Activated T-helper 17 cell treated with anti-CD3 and anti-CD28 coated beads, Interleukin-2, amount 50 U/mL, for 72 hours (primary cell): ENCODE measurements at places on chromosomes 12 and 14.

- H3K27ac ChIP-seq = no peak overlapping the region
- H3K4me1 ChIP-seq = no peaks in the 10 kb centered on the region
- H3K36me3 ChIP-seq = peaks cover 14% of the 10 kb centered on the region
- no peak for ATAC-seq
Observed at GRCh38 chr14:73661872-73662271, 17.1 kb downstream of the DNAL1 start.

DNA sequence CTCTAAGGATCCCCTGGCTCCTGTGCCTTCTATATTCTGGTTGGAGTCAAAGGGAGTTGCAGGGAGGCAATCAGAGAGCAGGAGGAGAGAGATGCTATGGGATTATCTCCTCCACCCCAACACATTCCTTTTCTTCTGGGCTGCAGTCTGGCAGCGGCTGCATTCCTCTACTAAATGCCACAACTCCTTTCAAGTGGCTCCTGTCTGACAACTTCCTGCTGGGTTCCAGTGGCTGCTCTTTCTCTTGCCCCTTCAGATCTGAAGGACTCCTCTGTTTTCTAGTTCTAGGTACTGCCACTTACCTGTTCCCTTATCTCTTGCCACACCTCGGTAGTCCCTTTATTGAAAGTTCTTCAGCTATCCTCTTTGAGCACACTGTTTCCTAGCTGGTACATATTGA lies 425.0 kb downstream of the SNAPC1 start:
- ATAC-seq = no peak
- no peak overlapping the region for H3K27ac ChIP-seq
- peaks cover 25% of the 10 kb centered on the region for H3K27me3 ChIP-seq
- H3K4me1 ChIP-seq = no peaks in the 10 kb centered on the region

GRCh38 chr12:100141666-100141997 lies 1.0 kb downstream of the BLTP3B start:
- H3K4me3 ChIP-seq = peak overlapping the region; percentile 97
- peaks cover 39% of the 10 kb centered on the region for H3K4me1 ChIP-seq
- H3K36me3 ChIP-seq = peaks cover 34% of the 10 kb centered on the region
- ATAC-seq = peak; percentile 81

DNA sequence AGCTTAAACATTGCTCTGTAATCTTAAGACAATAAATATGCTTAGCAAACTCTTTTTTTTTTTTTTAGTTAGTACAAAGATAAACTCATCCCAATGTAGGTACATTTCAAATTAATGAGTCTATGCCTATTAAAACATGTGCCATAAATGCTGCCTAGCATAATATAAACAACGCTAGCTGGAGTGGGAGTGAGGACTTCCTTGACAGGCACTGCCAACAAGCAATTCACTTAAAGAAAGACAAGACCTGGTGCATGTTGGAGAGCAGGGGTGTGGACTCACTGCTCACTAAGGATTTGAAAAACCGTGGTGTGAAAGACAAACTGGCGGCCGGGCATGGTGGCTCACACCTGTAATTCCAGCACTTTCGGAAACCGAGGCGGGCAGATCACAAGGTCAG lies 187.2 kb upstream of the RGS6 start:
- no peak overlapping the region for H3K4me3 ChIP-seq
- ATAC-seq = no peak
- no peaks in the 10 kb centered on the region for H3K27me3 ChIP-seq
